ENCODE measurements at places on chromosomes 16 and 17.

- DNase-seq = no peak
Observed at GRCh38 chr17:73290399-73291259, 21.2 kb downstream of the CDC42EP4 start.

DNA sequence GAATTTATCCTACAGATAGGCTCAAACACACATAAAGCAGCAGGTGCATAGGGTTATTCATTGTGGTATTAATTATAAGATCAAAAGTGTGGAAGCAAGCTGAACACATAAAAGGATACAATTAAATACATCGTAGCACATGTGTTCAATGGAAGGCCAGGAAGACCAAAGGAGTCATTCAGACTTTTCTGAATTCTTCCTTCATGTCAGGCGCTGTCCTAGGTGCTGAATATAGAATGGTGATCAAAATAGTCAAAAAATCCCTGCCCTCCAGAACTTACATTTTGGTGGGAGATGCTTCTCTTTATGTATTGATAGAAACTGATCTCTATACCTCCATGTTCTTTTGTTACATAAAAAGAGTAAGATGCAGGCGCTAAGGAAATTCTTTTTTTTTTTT lies 439.0 kb upstream of the ASIC2 start:
- DNase-seq = no peak

GRCh38 chr17:76005263-76006149 lies 4.9 kb downstream of the CDK3 start:
- DNase-seq = peak; percentile 82

DNA sequence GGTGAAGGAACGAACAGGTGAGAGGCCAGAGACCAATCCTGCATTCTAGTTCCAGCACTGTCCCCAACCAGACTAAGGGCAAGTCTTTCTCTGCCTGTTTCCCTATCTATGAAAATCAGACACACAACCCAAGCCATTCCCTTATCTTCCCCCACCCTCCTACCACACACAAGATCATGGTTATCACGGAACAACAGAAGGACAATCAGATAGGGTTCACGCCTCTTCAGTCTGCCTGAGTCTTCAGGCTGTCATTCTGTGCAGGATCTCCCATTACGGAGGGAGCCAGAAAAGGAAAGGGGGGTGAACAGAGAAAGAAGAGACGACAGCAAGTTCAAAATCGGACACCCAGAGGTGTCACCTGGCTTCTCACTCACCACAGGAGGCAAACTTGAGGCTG lies 11.1 kb downstream of the TLE7 start:
- no peak for DNase-seq

GRCh38 chr16:11118479-11118878 lies 137.5 kb downstream of the SOCS1 start:
- DNase-seq = no peak

Data from CD4-positive, alpha-beta T cell treated with Interleukin-2 at 100 ng/mL for 4 hours (primary cell).